ENCODE measurements at places on chromosomes 13 and 19. TPM values are rescaled to one million over a fixed set of nuclear protein-coding genes. Genes with fewer than 3 reads are reported as not detected.

- no peak for DNase-seq
Measured at GRCh38 chr13:93535251-93535650, 308.6 kb downstream of the GPC6 start.

The UCHL3 gene
- total RNA-seq = 41.9 TPM

- no peak for DNase-seq
Measured at GRCh38 chr19:38718747-38719543, 25.3 kb downstream of the CAPN12 start.

DNA sequence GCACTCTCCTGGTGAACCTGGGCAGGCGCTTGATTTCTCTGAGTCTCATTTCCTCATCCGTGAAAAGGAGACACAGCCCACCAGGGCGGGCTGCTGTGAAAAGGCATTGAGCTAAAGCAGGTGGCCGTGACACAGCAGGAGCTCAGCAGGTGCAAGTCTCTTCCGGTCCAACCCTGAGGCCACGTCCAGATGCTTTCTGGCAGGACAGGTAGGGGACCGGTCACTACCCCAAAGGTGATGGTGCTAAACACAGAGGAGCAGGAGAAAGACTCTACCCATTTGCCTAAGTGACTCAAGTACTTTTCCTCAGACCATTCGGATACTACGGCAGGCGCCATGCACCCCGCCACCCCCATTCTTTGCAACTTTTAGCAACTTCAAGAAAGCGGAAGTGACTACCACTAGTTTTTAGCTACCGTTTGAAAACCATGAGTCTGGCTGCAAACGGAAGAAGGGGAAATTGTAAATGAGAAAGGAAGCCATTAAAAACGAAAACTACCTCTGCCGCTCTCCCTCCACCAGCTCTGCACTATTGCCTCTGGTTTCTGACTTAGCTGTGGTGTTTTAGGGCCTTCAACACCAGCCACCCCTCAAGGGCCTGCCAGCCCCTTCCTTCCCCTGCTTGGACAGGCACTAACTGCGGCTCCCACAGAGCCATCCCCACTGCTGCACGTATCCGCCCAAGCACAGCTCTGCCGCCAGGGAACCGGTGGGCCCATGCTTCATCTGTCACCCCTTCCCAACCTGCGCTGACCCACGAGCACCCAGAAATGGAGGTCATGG, 4.8 kb downstream of the PPP6R1 start:
- DNase-seq = peak; percentile 55

DNA sequence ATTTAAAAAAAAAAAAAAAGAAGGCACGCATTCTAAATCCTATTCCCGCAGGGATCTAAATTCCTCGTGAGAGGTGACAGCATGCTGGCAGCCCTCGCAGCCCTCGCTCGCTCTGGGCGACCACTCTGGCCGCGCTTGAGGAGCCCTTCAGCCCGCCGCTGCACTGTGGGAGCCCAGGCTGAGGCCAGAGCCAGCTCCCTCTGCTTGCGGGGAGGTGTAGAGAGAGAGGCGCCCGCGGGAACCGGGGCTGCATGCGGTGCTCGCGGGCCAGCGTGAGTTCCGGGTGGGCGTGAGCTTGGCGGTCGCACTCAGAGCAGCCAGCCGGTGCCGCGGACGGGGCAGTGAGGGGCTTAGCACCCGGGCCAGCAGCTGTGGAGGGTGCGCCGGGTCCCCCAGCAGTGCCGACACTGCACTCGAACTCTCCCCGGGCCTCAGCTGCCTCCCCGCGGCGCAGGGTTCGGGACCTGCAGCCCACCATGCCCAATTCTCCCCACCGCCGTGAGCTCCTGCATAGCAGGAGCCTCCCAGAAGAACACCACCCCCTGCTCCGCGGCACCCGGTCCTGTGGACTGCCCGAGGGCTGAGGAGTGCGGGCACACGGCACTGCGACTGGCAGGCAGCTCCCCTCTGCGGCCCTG, 553.9 kb downstream of the LMO7 start:
- no peak for DNase-seq

DNA sequence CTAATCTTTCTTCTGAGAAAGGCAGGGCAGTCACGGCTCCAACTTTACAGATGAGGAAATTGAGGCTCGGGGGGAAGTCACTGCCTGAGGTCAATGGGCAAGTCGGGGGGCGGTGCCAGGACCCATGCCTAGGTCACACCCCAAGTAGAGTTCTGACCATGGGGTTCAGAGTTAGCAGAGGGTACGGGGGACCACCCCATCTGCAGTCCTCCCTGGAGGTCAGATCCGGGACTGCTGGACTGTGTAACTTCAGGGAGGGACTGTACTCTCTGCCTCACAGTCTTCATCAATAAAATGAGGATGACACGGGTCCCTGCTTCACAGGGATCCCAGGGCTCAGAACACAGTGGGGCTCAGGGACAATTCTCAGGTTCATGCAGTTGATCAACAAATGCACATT, 7.7 kb downstream of the SLC5A5 start:
- DNase-seq = no peak

The ZNF836 gene
- 11.9 TPM for total RNA-seq

The MUC16 gene
- 0.02 TPM for total RNA-seq

- DNase-seq = no peak
Measured at GRCh38 chr13:110499621-110500281, 61.8 kb downstream of the RAB20 start.

GRCh38 chr13:47903836-47904235, 97.2 kb downstream of the SUCLA2 start:
- DNase-seq = no peak

DNA sequence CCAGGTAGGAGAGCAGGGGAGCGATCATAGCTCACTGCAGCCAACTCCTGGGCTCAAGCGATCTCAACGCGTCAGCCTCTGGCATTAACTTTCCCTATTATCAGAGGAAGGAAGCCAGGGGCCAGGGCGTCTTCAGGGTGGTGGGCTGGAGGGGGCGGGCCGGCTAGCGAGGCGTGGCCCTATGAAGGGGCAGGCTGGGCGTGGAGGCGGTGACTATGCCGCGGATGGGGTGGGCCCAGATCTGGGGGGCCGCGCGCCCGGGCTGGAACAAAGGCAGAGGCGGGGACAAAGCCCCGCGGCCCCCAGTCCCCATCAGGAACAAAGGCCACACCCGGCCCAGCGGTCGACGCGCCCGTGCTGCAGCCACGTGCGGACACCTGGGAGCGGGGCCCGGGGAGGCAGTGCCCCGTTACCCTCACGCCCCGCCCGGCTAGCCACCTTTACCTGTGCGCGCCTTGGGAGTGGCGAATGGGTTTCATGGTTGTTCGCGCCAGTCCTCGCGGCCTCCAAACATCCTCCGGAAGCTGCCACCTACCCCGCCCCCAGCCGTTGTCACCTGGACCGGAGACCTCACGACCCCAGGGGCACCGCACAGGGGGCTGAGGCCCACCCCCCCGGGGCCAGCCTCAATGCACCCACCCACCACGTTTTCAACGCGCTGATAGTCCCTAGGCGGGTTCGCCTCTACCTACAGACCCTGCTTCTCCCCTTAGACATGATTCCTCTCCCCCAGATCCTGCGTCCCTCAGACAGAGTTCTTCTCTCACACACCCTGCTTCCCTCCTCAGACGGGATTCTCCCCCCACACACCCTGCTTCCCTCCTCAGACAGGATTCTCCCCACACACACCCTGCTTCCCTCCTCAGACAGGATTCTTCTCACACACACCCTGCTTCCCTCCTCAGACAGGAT, 5.4 kb upstream of the TRIM28 start:
- peak; percentile 57 for DNase-seq

All from activated naive CD4-positive, alpha-beta T cell treated with anti-CD3 and anti-CD28 coated beads, Interleukin-2, amount 50 U/mL, for 72 hours (primary cell).